ENCODE measurements at places on chromosomes 7 and 10.

GRCh38 chr10:3425261-3425660 is 252.7 kb upstream of the PITRM1 start:
- no peak for DNase-seq

DNA sequence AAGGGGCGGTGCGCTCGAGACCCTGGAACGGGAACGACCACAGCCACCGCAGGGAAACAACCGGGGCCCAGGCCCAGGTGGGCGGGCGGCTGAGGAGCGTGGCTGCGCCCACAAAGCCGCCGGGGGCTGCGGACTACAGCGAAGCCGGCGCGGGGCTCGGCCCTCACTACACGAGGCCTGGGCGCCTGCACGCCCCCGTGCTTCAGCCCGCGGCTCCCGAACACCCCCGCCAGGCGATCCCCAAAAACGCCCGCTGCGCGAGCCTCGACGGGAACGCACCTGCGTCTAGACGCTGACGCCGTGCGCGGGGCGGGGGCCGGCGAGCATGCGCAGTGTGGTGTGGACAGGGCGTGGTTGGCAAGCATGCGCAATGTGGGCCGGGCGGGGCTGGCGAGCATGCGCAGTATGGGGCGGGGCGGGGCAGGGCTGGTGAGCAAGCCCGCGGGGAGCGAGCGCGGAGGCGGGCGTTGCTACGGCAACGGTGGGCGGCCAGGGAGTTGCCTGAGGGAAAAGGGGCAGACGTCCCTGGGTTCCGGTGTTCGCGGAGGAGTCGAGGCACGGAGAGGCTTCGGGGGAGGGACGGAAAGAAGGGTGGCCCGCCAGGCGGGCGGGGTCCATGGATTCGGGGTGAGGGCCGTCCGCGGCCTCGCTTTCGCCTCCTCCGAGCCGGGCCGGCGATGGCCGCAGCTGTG is at the start of gene RNF32:
Gene RNF32 (plus strand): TSS at position 518 of the 692 bp plus-strand sequence. CDS start 3,104 bp downstream, outside the sequence.
- peak; percentile 96 for DNase-seq

DNA sequence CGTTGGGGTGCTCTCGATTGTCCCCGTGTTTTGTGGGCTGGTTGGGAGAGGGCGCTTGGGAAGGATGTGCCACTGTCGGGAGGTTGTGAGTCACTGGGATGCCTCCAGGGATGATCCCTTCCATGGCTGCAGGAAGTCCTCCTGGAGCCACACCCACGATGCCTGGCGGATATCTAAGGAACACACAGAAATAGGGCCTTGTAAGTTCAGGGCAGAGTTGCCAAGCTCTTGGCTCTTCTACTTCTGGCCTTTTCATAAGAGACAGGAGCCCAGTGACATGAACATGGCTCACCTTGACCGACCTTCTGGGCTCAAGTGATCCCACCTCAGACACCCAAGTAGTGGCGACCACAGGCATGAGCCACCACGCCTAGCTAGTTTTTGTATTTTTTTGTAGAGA is 47.6 kb downstream of the ZRANB1 start:
- DNase-seq = no peak

- DNase-seq = no peak
Measured at GRCh38 chr7:130149281-130150139, 55.7 kb downstream of the TMEM209 start.

DNA sequence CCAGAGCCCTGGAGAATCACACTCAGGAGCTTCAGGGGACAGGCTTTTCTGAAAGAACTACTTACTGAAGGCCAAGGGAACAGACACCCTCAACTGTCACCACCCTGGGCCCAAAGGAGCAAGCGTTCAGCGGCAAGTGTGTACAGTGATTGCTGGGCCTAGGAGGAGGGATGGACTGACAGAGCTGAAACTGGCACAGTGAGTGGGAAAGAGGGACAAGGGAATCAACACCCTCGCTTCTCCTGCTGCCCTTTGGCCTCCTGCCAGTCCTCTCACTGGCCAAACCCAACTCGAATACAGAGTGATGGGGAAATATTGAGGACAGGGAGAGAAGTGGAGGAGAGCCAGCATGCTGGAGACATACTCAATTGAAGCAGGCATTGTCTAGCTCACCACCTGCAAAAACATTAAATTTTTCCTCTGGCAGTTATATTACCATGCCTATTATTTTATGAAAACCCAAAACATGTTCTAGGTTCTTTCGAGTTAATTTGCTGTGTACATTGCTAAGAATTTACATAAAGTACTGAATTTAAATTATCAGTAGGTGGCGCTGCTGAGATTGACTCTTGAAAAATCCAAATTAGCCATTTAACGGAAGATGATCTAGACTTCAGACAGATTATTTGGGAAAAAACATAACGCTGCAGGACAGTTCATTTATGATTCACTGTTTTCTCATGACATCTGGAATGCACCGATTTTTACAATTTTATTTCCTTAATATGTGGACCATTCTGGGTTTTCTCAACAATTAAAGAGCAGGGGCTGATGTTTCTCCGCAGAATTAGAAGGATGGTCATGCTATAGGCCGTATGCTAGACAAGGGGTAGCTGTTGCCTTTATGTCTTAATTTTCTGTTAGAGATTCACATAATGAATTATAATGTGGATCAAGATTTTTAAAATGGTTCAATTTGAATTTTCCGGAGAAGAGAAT is 14.7 kb upstream of the TMEM236 start:
- DNase-seq = peak; percentile 33

DNA sequence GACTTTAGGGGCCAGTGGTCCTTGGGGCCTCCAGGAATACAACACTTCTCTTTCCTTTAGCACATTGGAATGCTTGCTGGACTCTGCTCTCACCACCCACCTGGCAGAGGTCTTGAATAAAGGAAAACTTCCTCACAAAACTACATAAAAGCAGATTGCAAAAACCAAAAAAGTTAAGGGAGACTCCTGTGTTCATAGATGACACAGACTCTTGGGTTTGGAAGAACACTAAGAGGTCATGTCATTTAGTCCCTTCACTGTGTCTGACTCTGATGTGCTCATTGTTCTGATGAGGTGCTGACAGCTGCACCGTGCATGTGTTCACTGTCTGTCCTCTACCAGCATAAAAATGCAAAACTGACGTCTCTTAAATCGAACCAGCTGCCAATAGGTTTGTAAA is 11.4 kb downstream of the BLNK start:
- DNase-seq = no peak

DNA sequence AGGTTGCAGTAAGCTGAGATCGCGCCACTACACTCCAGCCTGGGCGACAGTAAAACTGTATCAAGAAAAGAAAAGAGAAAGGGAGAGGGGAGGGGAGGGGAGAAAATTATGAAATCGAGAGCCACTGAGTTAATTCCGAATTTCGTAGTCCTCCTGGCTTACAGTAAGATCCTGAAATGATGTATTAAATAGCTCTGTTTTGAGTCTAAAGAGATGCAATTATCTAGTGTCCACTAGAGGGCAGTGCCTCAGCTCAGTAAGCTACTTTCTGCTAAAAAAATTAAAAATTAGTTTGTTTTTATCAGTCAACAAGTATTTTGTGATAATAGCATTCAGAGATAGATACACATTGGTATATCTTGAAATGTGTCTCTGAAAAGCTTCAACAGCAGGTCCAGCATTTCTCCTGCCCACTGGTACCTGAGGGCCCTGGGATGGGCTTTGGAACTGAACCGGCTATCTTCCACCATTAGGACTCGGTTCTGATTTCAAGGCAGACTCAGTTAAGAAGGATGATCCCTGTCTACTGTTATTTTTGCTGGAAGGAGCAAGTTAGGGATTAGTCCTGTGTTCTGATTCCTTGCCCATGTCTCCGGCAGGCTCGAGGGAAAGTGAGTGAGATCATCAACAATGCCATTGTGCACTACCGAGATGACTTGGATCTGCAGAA is 19.5 kb downstream of the TSPAN33 start:
- DNase-seq = peak; percentile 67

- DNase-seq = no peak
Measured at GRCh38 chr10:103761075-103761920, 94.1 kb downstream of the SH3PXD2A start.

DNA sequence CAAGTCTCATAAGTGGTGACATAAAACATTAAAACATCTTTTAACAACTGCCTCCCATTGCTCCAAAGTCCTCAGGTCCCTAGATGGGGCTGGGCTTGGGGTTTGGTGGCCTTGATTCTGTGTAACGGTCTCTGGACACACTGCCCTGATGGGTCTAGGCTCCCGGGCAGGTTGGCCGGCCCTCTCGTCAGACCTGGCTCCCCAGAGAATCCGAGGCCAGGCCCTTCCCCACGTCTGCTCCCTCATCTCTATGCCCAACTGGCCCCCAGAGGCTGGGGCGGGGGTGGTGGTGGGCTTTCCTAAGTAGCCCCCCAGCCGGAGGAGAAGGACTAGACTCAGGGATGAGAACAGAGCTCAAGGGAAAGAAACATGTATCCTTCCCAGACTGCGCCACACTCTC is 31.5 kb upstream of the EFCAB10 start:
- DNase-seq = no peak

DNA sequence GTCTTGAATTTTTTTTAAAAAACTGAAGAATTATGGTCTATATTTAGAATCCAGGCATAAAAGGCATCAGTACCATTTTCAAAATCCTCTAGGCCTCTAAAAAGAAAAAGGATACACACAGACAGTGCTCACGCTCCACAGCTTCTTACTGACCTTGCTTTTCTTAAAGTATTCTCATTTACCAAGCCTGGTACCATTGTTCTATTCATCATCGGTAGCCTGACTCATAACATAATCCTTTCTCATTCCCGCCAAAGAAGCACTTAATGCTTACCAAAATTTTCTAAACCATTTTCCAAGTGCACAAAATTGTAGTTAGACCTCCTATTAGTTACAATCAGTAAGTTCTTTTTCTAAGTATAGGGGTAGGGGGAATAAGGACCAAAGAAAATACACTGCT is 54.6 kb downstream of the ATE1 start:
- no peak for DNase-seq

GRCh38 chr10:8183241-8183704 is 128.8 kb downstream of the GATA3 start:
- DNase-seq = no peak

- no peak for DNase-seq
Measured at GRCh38 chr10:44856696-44857095, 54.4 kb upstream of the TMEM72 start.

DNA sequence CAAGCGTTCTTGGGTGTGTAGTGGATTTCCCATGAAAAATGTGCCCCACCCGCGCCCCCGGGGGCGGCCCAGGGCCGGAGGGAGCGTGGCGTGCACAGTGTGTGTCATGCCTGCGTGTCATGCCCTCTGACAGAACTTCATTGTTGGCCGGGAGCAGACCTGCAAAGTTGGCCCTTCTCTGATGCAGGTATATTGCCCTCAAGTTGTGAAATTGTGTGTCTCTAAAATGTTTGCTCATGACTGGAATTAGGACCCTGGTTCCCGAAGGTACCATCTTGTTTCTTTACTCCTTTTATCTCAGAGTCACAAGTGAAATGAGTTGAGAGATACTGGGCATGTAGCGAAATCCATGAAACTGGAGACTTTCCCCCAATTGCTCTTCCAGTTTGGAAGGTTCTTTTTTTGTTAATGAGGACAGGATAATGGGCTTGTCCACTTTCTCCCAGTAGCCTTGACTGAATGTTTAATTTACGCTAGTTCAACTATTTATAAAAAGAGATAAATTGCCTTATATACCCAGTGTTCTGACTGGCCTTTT is 26.2 kb downstream of the ADK start:
- DNase-seq = peak; percentile 39

DNA sequence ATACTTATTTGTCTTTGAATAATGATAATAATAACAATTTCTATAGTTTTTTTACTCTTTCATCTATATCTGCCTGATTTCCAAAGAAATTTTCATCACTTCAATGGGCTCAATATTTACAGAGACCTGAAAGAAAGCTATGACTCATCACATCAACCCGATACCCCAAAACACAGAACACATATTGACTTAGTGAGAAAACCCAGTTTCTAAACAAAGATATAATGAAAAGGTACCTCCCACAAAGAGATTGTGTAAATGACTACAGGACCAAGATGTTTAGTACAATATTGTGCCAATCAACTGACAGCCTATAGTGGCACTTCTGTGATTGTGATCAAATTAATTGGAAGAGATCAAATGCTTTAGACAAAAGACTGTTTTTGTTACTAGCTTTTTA is 133.9 kb downstream of the PCDH15 start:
- no peak for DNase-seq

GRCh38 chr7:38751416-38751815 is 120.2 kb upstream of the AMPH start:
- no peak for DNase-seq

- DNase-seq = no peak
Measured at GRCh38 chr7:712381-713138, 13.9 kb upstream of the DNAAF5 start.

- no peak for DNase-seq
Measured at GRCh38 chr10:86690657-86691084, 22.4 kb downstream of the LDB3 start.

- no peak for DNase-seq
Measured at GRCh38 chr10:3951993-3952392, 167.0 kb upstream of the KLF6 start.

DNA sequence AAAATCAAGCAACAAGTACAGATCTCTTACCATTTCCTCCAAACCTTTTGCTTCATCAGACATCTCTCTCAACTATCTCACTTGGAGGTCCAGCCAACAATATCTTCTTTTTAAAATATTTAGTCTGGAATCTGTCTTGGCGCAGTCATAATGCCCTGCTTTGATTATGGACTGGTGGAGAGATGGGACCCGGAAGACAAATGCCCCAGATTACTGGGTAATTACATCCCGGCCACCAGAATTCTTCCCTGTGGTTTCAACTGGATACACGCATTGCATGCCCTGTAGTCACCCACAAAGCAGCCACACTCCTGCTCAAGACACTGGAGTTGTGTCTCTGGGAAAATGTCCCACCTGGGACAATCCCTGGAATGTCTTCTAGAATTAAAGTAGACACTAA is 65.5 kb downstream of the BPGM start:
- no peak for DNase-seq

DNA sequence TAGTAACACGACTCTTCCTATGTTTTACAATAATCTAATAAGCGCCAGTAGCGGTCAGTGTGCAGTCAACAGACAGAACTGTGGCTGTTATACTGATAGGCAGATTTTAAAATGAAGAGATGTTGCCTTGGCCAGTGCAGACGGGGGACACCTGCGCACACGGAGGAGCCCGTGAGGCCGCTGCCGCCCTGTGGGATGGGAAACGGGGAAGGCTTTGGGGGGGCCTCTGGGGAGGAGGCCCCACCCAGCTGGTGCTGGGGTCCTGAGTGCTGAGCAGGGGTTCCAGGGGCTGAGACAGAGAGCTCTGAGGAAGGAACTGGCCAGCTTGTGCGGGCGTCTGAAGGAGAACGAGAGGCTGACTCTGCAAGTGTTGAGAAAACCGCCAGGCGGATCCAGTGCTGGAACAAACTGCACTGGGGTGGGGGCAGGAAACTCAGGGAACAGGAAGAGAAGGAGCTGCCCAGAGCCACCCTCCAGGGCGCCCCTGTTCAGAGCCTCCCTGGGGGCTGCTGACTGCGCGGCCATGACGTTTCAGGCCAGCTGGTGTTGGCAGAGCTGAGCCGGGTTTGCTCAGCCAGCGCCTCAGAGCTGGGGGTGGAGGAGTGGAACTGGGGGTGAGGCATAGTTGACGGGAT is 426.4 kb downstream of the TCERG1L start:
- DNase-seq = no peak

DNA sequence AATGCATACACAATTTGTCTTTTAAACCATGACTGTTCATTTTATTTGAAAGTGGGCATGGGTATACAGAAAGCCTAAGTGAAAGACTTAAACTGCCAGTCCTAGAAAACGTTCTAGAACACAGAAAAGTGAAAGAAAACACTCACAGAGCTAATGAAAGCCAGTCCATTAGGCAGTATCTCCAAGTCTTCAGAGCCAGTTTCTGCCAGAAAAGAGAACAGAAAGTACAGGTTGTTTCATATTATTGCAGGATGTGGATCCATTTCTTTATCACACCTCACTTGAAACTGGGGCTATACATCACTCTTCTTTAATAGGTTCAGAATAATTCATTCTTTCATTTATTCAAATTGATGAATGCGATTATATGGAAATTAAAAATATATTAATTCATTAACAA is 7.7 kb downstream of the PON1 start:
- no peak for DNase-seq

Data from ACHN (cell line).